ENCODE measurements at places on chromosomes 6 and 20.

DNA sequence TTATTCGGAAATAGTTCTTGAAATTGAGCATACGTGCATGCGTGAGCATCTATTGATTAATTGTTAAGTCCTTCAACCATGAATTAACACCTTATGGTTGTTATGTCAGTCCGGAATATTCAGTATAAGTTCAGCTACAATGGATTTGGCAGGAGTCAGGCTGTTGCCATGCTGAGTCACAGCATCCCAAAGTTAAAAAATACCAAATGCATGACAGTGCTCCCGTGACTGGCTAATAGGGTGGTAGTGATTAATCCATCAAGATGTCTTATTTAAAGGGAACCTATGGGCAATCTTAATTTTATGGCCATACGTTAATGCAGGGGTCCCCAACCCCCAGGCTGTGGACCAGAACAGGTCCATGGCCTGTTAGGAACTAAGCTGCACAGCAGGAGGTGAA is 10.5 kb downstream of the RAE1 start:
- DNase-seq = no peak

GRCh38 chr6:108565893-108566292 is 5.2 kb downstream of the FOXO3 start:
- DNase-seq = no peak

GRCh38 chr6:25167961-25168360 is 111.2 kb upstream of the CARMIL1 start:
- no peak for DNase-seq

- DNase-seq = no peak
Measured at GRCh38 chr6:111154981-111155380, 67.7 kb downstream of the SLC16A10 start.

DNA sequence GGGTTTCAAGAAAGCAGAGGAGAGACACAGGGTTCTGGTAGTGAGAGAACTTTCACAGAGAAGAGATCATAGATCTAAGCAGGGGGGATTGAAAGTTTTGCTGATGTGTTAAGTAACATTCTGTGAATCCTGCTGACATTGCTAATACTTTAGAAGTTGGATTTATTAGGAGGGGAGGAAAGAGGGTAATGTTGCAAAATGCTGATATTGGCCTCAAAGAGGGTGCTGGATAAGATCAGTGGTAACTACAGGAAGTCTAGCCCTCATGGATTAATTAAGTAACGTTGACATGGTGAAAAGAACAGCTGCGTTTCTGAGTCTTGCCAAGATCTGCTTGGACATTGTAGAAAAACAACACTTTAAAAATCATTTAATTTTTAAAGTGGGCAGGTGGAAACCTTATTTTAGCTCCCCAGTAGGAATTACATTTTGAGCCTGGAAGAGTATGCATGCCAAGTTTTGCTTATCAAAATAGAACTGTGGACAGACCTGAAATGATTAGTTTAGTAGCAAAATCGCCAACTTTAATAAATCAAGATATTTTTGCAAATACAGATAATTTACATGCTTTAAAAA is 606.0 kb upstream of the HTR1E start:
- DNase-seq = no peak

DNA sequence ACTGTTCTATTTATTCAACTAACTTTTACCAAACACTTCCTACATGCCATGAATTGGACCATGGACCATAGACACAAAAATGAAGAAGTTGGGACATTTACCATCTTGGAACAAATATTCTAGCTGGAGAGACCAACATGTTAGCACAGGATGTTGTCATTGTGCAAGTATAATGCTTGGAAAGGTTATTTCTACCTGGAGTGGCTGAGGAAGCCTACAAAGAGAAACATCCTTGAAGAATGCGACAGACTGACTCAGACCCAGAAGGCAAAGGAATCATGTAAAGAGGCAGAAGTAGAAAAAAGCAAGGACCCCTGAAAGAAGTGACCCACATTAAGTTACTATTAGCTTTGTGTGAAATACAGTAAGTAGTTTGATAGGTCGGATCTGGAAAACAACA is 180.9 kb downstream of the SOD2 start:
- DNase-seq = no peak

DNA sequence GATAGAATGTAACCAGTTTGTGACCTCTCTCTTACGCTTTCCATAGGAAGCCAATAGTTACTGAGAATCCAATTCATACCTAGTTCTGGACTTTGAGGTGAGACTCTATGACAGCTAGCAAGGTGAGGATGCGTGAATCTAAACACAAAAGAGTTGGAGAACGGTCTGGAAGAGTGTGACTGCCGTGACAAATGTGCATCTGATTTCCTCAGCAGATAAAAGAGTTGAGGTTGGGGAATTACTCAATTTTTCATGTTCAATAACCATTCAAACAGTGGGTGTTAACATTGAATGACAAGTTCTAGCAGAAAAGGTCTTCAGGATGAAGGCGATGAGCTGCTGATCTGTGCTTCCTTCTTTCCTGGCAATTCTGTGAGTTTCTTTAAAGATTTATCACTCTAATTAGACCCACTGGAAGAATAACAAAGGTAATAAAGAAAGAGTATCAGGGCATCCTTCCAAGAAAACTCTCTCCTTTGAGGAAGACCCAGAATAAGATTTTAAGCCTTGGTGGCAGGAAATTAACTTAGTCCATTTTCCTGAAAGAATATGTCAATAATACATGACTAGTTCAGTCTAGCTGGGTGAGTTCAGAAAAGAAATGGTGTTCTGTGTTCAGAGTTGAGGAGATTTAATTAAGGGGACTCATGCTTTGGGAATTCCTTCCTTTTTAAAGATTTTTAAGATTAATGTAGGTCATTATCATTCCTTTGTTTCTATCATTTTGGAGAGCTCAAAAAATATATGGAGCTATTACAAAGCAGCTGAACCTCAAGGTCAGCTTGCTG is 24.5 kb downstream of the KIF3B start:
- no peak for DNase-seq

DNA sequence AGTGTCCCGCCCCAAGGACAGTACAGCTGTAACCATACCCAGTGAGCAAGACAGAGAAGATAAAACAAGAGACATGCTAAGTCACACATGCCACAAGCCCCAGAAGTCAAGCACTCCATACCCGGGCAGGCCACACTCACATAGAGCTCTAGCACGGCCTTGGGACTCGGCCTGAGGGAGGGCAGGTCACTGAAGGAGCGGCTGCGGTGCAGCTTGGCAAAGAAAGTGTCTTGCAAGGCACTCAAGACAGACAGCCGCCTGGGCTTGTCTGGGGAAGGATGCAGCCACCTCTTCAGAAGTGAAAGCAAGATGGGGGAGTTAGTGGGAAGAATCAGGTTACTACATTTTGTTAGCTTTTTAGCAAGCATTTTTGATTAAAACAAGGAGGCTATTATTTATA is 48.7 kb upstream of the ARMH2 start:
- DNase-seq = no peak

GRCh38 chr20:56766528-56766927 is 137.4 kb downstream of the TFAP2C start:
- no peak for DNase-seq

GRCh38 chr6:166253778-166254204 is 54.4 kb downstream of the PRR18 start:
- no peak for DNase-seq

- no peak for DNase-seq
Measured at GRCh38 chr6:11586536-11586935, 49.0 kb downstream of the TMEM170B start.

DNA sequence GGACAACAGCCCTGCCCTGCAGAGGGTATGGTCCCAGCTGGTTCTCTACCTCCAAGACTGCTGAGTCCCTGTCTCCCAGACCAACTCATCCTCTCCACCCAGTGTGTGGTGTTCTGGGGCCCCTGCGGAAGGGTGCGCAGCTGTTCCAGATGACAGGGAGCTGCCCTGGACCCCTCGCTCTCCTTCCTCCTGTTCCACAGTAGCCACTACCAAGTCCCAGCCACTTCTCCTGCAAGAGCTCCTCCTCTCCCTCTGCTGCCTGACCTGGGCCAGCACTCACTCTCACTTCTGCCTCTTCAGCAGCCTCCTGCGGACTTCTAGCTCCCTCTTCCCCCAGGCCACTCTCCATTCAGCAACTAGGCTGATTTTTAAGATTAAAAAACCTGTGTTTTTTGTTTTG is 40.1 kb upstream of the TMEM181 start:
- no peak for DNase-seq

DNA sequence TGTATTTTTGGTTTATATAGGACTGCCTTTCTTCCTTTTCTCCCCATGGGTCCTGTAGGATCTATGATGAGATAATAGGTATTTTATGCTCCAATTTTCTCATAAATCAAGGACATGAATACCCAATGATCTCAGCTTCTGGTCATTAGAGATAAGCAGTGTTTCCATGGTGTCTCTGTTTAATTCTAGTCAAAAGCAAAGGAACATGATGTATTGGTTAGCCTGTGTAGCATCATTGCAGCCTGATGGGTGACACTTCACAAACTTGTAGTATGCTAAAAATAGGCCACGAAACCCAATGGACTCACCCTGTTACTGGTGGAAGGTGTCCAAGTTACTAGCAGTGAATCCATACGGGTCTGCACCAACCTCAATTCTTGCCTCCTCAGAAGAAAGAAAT is 116.2 kb upstream of the SNX9 start:
- DNase-seq = no peak

All from DMS 273 treated with DMSO at 0.1 percent for 48 hours (cell line).